ENCODE measurements at places on chromosomes 4 and X.

GRCh38 chrX:71118985-71119535 lies 664 bp downstream of the MED12 start:
- DNase-seq, result no peak

- DNase-seq, result no peak
Observed at GRCh38 chr4:54093324-54094240, 6.4 kb upstream of the GSX2 start.

GRCh38 chr4:77636902-77637301 lies 31.3 kb downstream of the CXCL13 start:
- no peak for DNase-seq

DNA sequence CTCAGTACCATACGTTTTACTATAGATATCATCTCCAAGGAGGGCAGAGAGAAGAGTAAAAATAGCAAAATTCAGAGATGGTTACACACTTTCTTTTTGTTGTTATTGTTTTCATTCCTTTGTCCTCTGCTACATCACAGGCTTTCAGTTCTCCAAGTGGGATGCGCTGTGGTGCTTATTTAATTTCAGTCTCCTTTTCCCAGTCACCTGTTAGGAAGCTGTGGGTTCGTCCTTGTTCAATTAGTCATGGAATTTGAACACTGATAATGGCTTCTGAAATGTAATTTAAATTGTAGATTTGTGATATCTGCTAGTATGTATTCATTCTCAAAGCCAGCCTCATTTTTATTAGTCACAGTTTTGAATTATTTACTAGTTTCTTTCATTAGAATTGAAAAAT lies 38.8 kb upstream of the DHRSX start:
- no peak for DNase-seq

GRCh38 chrX:125137521-125137920 lies 182.2 kb upstream of the TEX13C start:
- no peak for DNase-seq

GRCh38 chrX:10327651-10328050 lies 170.9 kb downstream of the CLCN4 start:
- DNase-seq, result no peak

DNA sequence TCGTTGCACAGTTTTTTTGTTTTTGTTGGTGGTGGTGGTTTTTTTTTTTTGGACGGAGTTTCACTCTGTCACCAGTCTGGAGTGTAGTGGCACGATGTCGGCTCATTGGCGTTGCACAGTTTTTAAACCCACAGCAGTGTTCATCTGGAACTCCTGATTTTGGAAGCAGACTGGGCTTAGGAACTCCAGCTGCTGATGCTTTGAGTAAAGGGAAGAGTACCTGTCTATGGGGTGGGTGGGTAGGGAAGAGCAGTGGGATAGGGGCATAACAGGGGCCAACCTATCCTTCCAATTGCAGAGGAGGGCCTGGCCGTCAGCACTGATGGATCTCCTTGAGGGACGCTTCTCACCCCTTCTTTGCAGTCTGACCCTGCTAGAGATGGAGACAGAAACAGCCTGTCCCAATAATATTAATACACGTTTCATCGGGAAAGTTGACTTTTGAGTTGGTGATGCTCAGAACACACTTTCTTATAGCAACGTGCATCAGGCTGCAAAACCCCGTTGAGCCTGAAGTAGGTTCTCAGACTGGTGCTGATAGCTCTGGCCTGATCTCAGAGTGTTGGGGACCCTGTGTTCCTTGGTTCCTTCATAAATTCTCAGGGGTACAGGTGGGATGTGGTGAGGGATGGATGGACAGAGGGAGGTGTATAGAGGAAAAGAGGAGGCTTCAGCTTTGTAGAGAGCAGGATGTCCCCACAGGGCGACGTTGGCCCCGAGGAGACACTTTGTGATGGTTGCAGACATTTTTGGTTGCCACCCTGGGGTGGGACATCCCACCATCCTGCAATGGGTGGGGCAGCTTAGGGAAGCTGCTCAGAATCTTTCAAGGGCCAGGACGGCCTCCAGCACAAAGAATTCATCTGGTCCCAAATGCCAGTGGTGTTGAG lies 2.3 kb downstream of the CD99 start:
- no peak for DNase-seq

DNA sequence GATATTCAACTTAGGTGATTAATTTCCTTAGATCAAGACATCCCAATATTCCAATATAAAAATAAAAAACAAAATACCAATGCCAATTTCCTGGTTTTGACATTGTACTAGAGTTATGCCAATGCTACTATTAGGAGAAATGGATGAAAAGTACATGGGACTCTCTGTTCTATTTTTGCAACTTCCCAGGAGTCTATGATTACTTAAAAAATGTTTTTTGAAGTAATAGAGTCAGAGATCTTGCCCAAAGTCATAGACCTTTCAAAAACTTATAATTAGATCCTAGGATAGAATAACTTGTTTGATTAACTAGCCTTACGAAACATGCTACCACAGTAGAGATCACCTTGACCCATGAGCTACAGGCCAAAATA lies 73.6 kb upstream of the MAOA start:
- DNase-seq, result no peak

- peak; percentile 1 for DNase-seq
Observed at GRCh38 chrX:130330706-130331105, 9.0 kb upstream of the SLC25A14 start.

- no peak for DNase-seq
Observed at GRCh38 chrX:129462707-129463106, 60.6 kb downstream of the SMARCA1 start.

GRCh38 chrX:48573690-48574269 lies 504 bp upstream of the RBM3 start:
- DNase-seq, result no peak

DNA sequence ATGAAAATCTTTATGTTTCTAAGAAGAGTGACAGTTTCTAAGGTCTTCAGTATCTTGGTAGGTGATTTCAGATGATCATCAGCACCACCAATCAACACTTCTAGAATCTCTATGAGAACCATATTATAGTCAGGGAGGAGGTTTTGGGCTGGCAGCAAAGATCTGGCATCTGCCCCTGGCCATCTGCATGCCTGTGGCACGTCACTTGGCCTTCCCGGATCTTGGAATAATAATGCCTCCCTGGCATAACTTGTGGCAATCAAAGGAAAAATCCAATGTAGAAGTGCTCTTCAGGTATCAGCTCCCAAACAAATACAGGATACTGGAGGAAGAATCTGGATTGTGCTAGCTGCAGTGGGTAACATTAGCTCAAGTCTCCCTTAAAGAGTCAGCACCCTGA lies 57.3 kb downstream of the RASL11B start:
- DNase-seq, result no peak

- no peak for DNase-seq
Observed at GRCh38 chr4:101356928-101357327, 9.6 kb upstream of the PPP3CA start.

DNA sequence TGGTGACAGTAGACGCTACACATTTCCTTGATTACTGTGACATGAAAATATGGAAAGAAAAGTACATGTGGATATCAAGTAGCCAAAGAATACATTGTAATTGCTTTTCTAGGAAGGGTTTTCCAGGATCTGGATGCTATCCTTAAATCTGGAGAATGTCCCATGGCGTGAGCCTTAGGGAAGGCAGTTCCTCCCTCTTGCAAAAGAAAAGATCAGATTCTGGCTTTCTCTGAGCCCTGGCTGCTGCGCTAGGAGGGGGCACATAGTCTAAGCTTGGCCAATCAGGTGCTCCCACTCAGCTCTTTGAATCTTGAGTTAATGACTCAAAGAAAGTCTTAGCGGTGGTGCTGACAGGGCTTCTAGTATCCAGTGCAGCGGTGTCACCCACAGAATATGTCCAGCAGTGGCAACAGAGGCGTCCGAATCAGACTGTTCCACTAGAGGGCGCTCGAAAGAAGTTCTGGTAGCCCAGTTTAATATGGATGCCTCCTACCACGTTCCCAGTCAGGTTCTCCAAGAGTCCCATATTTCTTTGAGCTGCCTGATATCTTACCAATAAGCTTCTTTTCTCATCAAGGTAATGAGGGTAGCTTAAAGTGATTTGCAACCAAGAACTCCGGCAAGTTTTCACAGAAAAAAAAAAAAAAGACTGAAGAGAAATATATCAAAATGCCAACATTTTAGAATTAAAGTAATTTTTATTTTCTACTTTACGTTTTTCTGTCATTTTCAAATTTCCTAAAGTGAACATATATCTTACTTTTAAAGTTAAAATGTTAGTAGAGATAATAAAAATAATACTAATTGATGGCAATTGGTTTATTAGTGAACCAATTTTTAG lies 213.4 kb upstream of the S100G start:
- peak; percentile 44 for DNase-seq

DNA sequence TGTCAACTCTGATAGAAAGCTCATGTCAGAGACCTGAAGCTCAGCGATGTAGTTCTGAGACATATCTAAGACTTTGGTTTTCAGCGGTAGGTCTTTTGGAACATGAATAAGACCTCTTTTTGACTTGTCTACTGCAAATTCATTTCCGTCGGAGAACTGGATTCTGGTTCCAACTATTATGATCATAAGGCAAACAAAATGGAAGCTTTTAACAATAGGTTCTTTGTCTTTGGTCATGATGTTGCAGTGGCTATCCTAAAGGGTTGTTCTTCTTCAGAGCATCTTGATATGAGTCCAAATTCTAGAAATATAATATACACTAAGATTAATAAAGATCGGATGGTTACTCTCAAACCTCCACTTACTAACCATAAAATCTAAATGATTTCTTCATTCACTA lies 24.6 kb upstream of the TLR1 start:
- no peak for DNase-seq

DNA sequence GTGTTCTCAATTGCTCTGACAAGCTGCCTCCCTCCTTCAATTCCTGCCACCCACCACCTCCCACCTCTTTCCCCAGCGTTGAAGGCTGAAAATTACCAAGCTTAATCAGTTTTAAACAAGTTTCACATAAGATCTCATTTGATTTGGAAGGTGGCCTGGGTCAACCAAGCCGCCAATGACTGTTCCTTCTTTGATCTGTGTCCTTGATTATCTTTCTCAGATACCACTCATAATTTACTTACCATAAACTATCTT lies 211.4 kb downstream of the SLIT2 start:
- DNase-seq, result no peak

- DNase-seq, result no peak
Observed at GRCh38 chrX:140817943-140818342, 108.4 kb downstream of the LINC00632 start.

GRCh38 chrX:38847206-38847902 lies 46.1 kb downstream of the MID1IP1 start:
- DNase-seq, result no peak

DNA sequence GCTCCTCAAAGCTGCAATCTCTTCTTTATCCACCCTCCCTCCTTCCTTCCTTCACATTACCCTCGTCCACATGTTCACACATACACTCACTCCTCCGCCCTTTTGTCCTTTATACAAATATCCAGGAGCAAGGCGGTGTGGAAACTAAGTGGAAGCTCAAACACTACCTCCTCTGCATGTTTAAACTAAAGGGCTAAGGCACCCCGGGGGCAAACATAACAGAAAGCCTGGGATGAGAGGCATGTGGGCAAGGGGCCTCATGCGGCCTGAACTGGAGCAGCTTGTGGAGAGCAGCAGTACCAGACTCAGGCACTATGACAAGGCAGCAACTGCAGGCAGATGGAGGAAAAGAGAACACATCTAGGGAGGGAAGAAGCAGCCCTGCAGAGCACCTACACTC lies 9.5 kb downstream of the MAB21L2 start:
- DNase-seq, result no peak

DNA sequence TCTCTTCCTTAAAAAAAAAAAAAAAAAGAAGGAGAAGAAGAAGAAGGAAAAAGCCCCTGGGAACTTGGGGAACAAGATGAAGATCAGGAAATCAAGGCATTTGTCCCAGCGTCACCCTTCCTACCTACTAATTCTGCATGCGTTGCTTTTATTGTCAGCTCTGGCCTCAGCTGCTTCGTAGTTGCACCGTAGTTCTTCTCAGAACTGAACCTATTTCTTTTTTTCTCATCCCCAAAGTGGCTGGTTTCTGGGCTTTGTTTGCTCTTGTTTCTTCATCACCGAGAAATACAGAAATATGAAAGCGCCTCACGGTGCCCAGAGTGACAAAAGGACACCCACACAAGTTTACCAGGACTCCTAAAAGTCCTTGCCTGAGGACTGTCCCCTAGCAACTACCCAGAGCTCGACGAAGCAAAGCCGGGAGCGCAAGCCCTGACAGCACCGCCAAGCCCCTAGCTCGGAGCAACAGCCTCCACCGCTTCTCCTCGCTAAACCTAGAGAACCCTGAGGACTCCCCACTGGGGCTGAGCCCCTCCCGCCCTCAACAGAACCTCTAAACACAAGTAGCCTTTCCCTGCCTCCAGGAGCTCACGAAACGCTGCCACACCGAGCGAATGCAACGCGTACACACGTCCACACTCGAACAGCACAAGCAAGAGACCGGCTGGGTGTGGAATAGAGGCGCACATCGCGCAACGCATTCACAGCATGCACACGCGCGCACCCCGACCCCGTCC lies 710 bp downstream of the PRKG2 start:
- DNase-seq, result no peak

GRCh38 chrX:19156186-19156585 lies 33.9 kb upstream of the ADGRG2 start:
- no peak for DNase-seq

- DNase-seq, result no peak
Observed at GRCh38 chr4:36785973-36786372, 458.6 kb upstream of the NWD2 start.

DNA sequence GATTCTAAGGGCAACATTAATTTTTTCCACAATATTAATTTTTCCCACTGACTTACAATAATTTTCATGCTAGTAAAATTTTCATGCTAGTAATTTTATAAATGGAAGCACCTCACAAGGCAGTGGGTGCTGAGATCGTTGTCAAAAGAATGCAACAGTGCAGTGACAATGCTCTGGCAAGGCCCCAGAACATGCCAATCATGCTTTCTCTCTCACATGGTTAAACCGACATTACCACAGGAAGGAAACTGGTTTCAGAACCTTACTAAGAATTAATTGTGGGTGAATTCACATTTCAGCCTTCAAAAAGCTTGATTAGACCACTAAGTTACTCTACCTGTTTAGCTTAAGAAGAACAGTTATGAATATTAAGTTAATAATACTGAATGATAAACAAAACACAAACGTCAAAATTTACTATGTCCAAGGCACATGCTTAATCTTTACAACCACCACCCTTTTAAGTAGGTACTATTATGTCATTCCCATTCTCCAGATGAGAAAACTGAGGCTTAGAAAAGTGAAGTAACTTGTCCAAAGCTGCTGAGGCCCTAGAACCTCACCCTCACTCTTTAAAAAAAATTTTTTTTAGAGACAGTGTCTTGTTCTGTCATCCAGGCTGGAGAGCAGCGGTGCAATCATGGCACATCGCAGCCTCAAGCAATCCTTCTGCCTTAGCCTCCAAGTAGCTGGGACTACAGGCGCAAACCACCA lies 10.0 kb upstream of the OPHN1 start:
- DNase-seq, result no peak

DNA sequence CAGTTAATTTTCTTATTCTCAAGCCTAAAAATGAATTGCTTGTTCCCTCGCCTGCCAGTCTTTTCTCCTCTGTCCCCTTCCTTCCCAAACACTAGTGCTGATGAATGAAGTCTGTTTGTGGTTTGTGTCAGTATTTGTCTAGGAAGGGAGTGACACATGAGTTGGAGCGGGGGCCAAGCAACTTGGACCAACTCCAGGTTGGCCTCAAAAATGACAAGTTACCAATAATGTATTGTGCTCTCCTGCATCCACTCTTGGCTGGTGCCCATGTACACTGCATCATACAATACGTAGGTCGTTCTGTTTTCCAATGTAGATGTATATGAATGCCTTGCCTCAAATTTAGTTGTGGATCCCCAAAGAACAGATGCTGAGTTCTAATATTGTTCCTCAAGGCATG lies 223.0 kb upstream of the GPC4 start:
- DNase-seq, result no peak
